Kidney (tissue), 22 donors: ENCODE measurements at places on chromosomes 11 and 22. TPM values are rescaled to one million over a fixed set of nuclear protein-coding genes. Genes with fewer than 3 reads are reported as not detected.
A peak's percentile ranks its signal among the peaks of the same experiment; 100 is the strongest.

- H3K27me3 ChIP-seq, result no peaks in the 10 kb centered on the region
- H3K4me3 ChIP-seq, result peak overlapping the region; percentile 46
- no peak overlapping the region for H3K27ac ChIP-seq
- peaks cover 4% of the 10 kb centered on the region for H3K36me3 ChIP-seq
- no peak for DNase-seq
Measured at GRCh38 chr11:65014726-65015227, 817 bp downstream of the ARL2 start.

DNA sequence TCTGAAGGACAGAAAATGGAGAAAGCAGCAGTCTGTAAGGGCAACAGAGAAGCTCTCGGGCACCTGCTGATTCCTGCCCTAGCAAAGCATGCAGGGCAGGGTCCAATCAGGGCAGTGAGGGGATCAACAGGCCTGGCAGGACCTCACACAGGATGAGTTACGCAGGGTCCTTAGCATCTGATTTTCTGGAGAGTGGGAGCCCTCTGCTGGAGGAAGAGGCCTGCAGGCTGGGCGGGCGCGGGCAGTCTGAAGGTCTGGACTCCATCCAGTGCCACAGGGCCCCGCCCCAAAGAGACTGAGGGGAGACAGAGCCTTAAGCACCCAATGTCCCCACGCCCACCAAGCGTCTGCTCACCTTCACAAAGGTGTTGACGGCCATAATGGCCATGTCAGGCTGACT is 28.9 kb downstream of the AP1B1 start:
- H3K4me3 ChIP-seq, result no peak overlapping the region
- H3K27ac ChIP-seq, result no peak overlapping the region
- peaks cover 12% of the 10 kb centered on the region for H3K36me3 ChIP-seq
- no peaks in the 10 kb centered on the region for H3K4me1 ChIP-seq
- H3K27me3 ChIP-seq, result no peaks in the 10 kb centered on the region
- peak; percentile 58 for DNase-seq

DNA sequence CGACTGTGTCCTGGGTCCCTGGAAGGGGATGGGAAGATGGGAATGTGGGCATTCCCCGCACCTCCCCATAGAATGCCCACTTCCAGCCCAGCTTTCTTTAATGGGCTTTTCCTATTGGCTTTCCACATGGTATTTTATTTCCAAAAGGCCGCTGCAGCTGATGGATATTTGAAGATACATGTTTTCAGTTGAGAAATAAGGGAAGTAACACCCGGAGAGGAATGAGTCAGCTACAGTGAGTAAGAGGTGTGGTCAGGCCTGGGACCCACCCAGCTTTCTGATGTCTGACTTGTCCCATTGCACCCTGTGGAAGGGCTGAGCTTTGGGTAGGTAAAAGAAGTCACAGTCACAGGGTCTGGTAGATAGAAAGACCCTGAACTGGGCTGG is 476.9 kb downstream of the MIAT start:
- no peaks in the 10 kb centered on the region for H3K36me3 ChIP-seq

GRCh38 chr11:133712051-133712560 is 133.2 kb downstream of the SPATA19 start:
- no peaks in the 10 kb centered on the region for H3K36me3 ChIP-seq
- no peaks in the 10 kb centered on the region for H3K4me1 ChIP-seq
- H3K27ac ChIP-seq, result no peak overlapping the region
- no peaks in the 10 kb centered on the region for H3K27me3 ChIP-seq
- DNase-seq, result peak; percentile 18

- no peaks in the 10 kb centered on the region for H3K27me3 ChIP-seq
- H3K27ac ChIP-seq, result no peak overlapping the region
- H3K36me3 ChIP-seq, result no peaks in the 10 kb centered on the region
- H3K4me3 ChIP-seq, result no peak overlapping the region
- DNase-seq, result no peak
- H3K4me1 ChIP-seq, result peaks cover 9% of the 10 kb centered on the region
Measured at GRCh38 chr11:114039551-114039950, 20.0 kb upstream of the ZBTB16 start.

DNA sequence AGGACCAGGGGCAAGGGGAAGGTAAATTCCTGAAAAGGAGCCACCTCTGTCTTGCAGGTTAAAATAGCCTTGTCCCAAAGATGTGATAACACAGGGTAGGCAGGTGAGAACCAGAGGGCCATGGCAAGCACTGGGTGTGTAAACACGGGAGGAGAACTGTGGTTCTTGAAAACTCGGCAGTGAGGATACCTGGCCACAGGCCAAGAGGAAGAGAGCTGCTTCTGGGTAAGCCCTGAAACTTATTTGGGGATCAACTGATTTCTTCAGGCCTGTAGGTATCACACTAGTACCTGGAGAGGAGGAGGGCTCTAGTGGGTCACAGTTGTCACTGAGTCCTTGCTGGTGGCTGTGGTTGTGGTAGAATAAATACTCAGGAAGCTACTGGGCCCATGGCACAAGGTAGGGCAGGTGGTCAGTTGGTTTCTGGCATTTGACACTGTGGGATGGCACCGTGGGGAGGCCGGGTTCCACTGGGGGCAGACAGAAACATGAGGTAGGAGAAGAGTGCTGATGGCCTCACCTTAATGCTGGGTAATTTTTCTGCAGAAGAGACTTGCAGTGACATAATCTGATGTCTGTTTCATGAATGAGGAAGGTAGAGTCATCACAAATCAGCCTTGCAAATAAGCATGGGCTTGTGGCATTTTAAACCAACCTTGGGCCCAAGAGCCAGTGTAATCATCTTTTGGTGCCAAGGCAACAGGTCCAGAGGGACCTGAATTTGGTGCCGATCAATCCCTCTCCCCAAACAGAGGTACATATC is 22.0 kb downstream of the AMPD3 start:
- no peaks in the 10 kb centered on the region for H3K4me1 ChIP-seq
- no peak for DNase-seq
- no peaks in the 10 kb centered on the region for H3K27me3 ChIP-seq
- no peaks in the 10 kb centered on the region for H3K36me3 ChIP-seq

DNA sequence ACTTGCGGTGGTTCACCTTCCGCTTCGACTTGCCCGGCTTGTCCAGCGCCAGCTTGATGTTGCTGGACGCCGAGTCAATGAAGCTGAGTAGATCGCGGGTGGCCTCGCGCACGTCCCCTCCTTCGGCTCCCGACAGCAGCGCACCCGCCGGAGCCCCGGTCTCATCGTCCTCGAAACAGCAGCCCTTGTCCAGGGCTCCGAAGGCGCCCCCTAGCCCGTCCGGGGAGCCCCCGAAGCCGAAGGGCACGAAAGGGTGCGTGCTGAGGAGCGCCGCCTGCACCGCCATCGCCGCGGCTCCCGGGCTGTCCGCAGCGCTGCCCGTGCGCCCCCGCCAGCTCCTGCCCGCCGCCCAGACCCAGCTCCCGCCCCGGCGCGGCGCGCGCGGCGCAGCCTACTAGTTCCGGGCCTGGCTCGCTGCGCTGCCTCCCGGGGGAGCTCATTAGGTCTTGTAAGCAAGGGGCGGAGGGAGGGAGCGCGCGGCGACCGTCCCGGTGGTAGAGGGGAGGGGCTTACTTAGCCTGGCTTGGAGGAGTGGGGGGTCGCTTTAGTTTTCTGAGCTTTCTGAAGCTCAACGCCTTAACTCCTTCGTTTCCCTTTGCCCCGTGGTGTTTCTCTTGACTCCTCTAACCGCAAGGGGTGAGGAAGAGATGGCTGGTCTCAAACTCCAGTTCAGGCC is at the start of gene FAM181B:
FAM181B (minus strand) TSS at position 421 of the 676 bp plus-strand sequence; CDS start at position 286, 135 bp downstream.
- no peaks in the 10 kb centered on the region for H3K4me1 ChIP-seq
- H3K27me3 ChIP-seq, result peaks cover 8% of the 10 kb centered on the region
- H3K36me3 ChIP-seq, result no peaks in the 10 kb centered on the region
- H3K27ac ChIP-seq, result no peak within 1 kb of the TSS
- DNase-seq, result peak; percentile 91

GRCh38 chr11:103013421-103013820 is 57.9 kb upstream of the MMP13 start:
- no peaks in the 10 kb centered on the region for H3K27me3 ChIP-seq
- no peak overlapping the region for H3K27ac ChIP-seq
- H3K4me3 ChIP-seq, result no peak overlapping the region
- no peaks in the 10 kb centered on the region for H3K36me3 ChIP-seq
- DNase-seq, result no peak

DNA sequence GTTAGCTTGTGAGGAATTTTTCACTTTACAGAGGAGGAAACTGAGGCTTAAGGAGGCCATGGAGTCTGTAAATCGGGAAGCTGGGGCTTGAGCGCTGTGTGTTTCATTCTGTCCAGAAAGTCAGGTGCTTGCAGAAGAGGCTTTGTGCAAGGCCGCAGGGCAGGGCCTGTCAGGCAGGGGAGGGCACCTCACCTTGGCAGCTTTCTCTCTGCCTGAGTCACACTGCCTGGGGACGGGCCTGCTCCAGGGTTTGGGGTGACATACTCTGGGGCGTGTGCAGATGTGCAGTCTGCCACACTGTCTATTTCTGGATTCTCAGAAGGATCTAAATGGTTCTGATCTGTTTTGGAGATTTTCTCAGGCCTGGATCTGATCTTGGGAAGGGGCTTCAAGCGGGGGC is 8.4 kb downstream of the INCENP start:
- no peaks in the 10 kb centered on the region for H3K4me1 ChIP-seq
- H3K36me3 ChIP-seq, result no peaks in the 10 kb centered on the region
- H3K4me3 ChIP-seq, result no peak overlapping the region
- H3K27ac ChIP-seq, result no peak overlapping the region

DNA sequence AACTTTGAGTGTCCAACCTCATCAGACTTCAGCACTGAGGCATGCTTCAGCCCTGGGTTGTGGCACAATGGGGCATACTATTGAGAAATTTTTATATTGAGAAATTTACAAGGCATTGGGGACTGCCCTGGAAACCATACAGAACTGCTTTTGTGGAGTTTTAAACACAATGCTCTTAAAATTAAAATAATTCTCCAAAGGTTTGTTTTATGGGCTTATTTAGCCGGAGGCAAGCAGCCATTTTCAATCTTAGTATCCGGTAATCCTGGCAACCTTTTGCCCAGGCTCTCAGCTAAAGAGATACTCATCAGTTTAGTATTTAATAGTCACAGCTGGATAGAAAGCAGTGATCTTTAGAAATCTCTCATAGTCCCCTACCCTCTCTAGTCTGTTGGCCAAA is 3.1 kb upstream of the EXPH5 start:
- H3K4me1 ChIP-seq, result peaks cover 13% of the 10 kb centered on the region
- no peaks in the 10 kb centered on the region for H3K36me3 ChIP-seq
- no peak for DNase-seq
- no peak overlapping the region for H3K4me3 ChIP-seq
- H3K27me3 ChIP-seq, result no peaks in the 10 kb centered on the region

DNA sequence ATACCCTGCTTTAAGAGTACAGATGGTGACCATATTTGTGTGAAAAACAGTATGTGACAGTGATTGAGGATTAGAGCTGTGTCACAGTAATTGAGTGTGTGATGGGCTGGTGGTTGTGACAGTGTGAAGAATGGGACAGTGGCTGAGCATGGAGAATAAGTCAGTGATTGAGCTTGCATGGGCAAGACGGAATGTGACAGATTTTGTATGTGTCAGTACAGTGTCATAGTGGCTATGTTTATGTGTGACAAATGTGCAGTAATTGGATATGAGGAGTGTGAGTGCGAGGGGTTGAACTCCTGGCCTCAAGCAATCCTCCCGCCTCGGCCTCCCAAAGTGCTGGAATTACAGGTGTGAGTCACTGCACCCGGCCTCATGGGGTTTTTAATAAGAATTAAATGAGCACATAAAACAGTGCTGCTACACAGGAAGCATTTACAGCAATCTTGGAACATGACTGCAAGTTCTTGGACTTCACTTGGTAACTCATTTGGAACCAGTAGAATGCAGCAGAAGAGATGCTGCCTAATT is 583 bp upstream of the RRAS2 start:
- H3K4me1 ChIP-seq, result no peaks in the 10 kb centered on the region
- H3K4me3 ChIP-seq, result peak overlapping the region; percentile 84
- no peak for DNase-seq
- no peaks in the 10 kb centered on the region for H3K27me3 ChIP-seq
- no peak overlapping the region for H3K27ac ChIP-seq
- H3K36me3 ChIP-seq, result no peaks in the 10 kb centered on the region

GRCh38 chr11:12110714-12111548 is 541 bp downstream of the MICAL2 start:
- DNase-seq, result peak; percentile 41
- H3K4me3 ChIP-seq, result peak overlapping the region; percentile 75
- H3K4me1 ChIP-seq, result peaks cover 4% of the 10 kb centered on the region
- H3K36me3 ChIP-seq, result no peaks in the 10 kb centered on the region
- H3K27ac ChIP-seq, result peak overlapping the region; percentile 77

DNA sequence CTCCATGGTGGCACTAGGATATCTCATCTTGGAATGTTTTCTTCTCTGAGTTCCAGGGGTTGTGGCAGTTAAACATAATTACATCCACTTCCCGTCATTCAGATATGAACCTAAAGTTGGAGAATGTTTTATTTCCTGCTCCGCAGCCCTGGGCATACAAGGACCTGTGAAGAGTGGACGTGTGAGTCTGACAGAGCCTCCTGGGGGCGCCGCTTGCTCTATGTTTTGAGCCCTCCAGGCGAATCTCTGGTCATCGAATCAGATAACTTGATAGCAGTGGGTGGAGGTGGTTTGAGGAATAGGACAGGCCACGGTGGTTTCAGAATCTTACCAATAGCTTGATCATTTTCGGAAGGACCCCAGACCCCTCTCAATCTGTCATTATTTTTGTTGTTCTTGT is 174.2 kb downstream of the NTM start:
- no peaks in the 10 kb centered on the region for H3K4me1 ChIP-seq
- H3K4me3 ChIP-seq, result no peak overlapping the region
- H3K27ac ChIP-seq, result no peak overlapping the region
- H3K27me3 ChIP-seq, result no peaks in the 10 kb centered on the region

DNA sequence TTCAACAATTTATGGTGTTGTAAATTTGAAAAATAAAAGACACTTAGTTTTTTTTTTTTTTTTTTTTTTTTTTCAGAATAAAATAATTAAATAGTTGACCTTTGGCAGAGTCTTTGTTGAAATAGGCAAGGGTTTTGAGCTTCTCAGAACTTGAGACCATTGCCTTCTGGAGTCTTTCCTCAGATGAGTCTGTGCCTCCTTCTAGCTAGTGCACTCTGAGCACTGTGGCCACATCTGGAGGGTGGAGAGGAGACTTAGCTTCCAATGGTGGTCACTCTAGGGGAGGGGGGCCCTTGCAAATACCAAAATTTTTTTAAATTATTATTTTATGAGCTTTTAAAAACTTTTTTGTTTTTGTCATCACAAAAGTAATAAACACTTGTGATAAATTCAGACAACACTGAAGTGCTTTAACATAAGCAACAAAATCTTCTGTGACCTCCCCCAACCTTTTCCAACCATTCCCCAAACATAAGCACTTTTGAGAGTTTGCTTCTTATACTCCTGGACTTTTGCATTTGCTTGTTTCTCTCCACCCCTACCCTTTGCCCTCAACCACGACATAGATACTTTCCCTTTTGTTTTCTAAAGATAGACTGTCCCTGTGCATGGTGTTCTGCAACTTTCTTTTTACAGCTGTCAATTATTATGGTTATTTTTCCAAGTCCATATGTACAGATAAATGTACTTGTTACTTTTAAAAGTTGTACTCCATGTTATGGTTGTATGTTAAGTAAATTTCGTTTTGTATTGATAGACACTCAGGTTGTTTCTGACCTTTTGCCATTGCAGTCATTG is 41.1 kb downstream of the BMAL1 start:
- DNase-seq, result no peak
- H3K27ac ChIP-seq, result no peak overlapping the region

GRCh38 chr11:102788334-102788995 is 8.0 kb upstream of the MMP10 start:
- no peaks in the 10 kb centered on the region for H3K36me3 ChIP-seq
- no peak for DNase-seq
- H3K27me3 ChIP-seq, result no peaks in the 10 kb centered on the region
- no peak overlapping the region for H3K27ac ChIP-seq

The CCDC87 gene
- 1.0 TPM for total RNA-seq

The ZDHHC8 gene
- total RNA-seq, result 57.1 TPM

The OR2AG2 gene
- 0.19 TPM for total RNA-seq

The MRGPRX2 gene
- 0.28 TPM for total RNA-seq

The FGF3 gene
- not detected for total RNA-seq

The CARD10 gene
- total RNA-seq, result 42.3 TPM

The NRGN gene
- 17.9 TPM for total RNA-seq

The PAMR1 gene
- 2.2 TPM for total RNA-seq

The OR52A1 gene
- total RNA-seq, result not detected

The OR52E8 gene
- total RNA-seq, result 0.25 TPM
